ENCODE measurements at places on chromosomes 2 and 18.

DNA sequence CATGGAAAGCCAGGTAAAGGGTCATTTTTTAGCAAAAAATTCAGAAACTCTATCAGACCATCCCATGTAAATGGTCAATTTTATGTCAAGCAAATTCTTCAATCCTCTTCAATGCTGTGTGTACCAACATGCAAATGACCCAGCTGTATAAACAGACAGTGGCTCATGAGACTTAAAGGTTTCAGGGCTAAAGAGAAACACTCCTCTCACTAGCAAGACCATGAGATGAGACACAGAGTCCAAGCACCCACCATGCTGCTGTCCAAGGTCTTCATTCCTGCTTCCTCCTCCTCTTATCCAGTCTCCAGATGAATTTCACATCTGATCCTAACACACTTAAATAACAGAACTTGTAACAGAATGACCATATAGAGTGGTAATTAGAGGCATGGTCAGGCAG, 30.8 kb upstream of the ONECUT2 start:
- no peak for DNase-seq

DNA sequence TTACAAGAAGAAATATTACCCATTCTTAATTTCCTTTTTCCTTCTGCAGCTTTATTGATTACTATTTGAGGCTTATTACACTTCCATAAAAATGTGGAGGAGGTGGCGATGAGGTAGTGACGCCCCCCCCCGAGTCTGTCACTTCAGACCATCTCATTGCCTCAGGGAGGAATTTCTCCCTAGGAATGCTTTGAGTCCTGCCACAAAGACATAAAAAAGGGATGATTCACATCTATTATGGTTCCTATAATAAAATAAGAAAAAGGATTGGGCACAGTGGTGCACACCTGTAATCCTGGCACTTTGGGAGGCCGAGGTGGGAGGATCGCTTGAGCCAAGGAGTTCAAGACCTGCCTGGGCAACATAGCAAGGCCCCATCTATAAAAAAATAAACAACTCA, 93.7 kb downstream of the AOX1 start:
- no peak for DNase-seq

GRCh38 chr2:48219555-48220436, 310.2 kb upstream of the STON1 start:
- no peak for DNase-seq

- no peak for DNase-seq
These were observed 40.6 kb downstream of the ACTR3 start for GRCh38 chr2:113930448-113930847.

DNA sequence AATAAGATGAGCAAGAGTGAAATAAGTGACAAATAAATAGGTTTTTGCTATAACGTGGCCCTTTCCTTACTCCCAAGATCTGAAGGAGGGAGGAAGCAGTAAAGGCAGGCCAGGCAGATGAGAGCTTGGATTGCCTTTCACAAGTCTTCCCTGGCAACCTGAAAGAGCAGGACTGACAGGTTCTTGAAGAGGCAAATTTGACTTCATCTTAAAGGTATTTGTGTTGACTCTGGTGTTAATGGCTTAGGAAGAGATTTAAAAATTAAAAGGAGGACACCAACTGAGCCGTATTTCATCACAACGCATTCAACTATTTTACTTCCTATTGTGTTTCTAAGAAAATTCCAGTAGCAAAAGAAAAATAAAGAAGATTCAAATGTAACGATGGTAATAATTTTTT, 3.2 kb downstream of the STRN start:
- no peak for DNase-seq

DNA sequence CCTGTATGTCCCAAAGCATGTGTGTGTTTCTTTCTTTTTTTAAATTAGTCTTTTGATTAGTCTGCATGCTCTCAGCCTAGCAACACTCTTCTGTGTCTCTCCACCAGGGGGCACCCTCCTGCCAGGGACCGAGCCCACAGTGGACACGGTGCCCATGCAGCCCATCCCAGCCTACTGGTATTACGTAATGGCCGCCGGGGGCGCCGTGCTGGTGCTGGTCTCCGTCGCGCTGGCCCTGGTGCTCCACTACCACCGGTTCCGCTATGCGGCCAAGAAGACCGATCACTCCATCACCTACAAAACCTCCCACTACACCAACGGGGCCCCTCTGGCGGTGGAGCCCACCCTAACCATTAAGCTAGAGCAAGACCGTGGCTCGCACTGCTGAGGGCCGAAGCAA, 93.8 kb downstream of the NRP2 start:
- DNase-seq: no peak

DNA sequence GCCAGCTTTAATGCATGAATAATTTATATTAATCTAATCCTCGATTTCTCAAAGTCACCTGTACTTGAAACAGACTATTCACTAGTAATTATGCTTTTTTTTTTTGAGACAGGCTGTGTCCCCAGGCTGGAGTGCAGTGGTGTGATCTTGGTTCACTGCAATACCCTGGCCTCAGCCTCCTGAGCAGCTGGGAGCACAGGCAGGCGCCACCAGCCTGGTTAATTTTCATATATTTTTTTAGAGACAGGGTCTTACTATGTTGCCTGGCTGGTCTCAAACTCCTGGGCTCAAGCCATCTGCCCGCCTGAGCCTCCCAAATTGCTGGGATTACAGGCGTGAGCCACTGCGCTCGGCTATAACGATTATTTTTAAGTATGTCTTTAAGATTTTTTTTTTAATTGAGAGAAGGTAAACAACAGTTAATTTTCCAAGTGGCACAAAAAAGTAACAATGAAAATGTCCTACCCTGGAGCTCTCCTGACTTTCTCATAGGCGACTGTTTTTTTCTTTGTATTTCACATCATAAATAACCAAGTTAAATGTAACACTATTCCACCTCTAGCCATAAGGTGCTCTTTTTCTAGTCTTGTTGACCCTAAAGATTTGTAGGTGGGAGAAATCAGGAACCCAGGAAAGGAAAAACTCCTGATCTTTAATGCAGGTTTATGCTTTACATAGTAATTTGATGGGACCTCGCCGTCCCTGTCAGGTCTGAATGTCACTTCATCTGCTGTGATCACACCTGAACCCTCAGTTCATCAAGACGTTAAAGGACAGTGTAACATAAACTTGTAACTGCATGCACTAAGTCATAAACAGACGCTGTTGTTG, 1.3 kb upstream of the ANKRD12 start:
- no peak for DNase-seq

DNA sequence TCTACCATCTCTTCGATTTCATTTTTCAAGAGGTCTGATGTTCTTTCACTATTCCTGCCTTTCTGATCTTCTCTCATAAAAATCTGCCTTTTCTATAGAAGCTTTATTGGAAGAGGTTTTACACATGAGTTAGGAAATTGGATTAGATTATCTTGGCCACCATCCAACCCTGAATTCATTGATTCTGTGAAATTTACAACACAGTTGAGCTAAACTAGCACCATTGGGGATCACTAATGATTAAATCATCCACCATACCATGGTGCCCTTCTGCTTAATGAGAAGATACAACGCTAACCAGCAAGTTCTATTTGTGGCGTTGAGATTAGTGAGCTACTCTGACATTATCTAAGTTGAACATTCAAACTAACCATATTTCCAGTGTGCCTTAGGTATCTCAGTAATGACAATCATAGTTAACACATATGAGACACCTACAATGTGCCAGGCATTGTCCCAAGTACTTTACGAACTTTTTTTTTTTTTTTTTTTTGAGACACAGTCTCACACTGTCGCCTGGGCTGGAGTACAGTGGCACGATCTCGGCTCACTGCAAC, 17.3 kb upstream of the LBH start:
- DNase-seq: no peak

DNA sequence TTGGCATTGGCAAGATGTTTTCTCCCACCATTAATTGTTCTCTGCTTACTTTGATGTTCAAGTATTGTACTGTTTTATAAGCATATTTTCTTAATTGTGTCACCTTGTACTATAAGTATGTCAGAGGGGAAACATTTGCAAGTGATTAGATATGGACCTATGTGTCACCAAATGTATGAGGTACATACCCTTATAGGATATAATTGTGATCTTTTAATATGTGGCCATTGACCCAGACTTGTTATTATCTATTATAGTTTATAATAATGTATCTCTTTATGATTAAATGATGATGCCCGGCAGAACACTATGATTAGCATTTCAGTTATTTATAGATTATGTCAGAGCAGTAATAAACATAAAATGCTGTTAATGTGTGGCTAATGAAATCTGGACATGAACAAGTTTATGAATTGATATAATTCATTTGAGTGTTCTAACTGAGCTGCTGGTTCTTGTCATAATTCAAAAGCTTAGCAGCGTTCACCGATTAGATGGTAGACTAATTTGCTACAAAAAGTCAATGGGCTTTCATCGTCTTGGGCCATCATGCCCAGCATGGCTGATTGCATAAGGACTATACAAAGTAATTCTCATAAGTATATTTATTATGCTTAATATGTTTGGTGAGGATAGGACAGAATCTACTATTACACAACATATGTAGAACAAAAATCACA, 480.9 kb upstream of the FANCL start:
- DNase-seq: no peak

- no peak for DNase-seq
These were observed 32.6 kb downstream of the MRPL33 start for GRCh38 chr2:27804146-27804545.

DNA sequence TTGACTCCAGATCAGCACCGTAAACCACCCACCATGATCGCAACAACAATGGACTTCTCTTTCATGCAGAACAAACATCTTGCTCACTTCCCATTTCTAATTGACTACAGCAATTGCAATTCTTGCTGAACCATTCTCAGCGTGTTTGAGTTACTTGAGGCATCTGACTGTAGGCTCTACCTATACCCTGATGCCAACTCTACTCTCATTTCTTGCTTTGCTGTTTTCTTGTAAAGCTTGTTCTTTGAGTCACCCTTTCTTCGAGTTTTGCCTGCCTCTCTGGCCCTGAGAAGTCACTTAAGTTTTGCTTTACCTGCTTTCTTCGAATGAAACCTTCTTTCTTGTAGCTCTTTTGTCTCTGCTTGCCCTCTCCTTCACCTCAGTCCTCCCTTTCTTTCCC, 160.5 kb upstream of the RND3 start:
- DNase-seq: no peak

DNA sequence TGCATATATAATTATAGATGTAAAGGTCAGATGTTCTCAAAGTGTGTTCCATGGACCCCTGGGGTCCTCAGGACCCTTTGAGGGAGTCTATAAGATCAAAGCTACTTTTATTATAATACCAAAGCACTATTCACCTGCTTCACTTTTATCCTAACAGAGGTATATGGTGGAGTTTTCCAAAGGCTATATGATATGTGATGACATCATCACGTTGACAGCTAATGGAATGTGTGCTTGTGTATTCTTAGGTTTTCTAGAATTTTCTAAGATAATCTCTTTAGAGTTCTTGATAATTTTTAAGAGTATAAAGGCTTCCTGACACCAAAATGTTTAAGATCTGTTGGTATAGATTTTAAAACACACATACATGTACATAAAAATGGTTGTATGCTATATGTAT, 10.4 kb upstream of the ALK start:
- no peak for DNase-seq

- DNase-seq: peak; percentile 16
These were observed 954 bp downstream of the CCNT2 start for GRCh38 chr2:134919341-134920210.

DNA sequence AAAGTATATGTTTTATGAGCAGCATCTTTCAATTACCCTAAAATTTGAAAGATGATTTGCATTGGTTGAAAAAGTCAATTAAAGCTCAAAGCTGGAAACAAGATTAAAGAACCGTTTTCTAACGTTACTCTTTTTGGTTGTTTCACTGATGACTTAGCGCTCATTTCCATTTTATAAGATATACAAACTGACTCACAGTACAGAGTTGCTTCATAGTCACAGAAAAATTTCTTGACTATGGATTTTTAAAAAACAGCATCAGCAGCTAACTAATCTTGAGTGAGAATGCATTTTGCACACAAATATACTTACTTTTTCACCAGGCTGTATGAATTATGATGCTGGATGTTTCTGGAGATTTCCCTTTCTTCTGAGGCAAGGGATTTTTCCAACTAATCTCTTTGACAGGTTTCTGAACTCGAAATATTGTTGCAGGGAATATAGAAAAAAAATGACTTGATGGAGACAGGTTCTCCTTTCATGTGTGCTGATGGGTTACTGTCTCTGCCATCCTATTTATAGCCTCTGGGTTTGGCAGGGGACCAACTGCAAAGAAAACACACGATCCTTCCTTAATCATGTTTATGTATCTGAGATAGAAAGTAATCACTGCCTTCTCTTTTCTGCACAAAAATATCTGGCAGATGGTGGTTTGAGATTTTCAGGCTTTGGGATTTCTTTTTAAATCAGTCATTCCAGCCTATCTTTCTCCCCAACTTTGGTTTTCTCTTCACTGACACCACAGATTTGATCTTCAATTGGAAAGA, 129.4 kb upstream of the DAPL1 start:
- no peak for DNase-seq

DNA sequence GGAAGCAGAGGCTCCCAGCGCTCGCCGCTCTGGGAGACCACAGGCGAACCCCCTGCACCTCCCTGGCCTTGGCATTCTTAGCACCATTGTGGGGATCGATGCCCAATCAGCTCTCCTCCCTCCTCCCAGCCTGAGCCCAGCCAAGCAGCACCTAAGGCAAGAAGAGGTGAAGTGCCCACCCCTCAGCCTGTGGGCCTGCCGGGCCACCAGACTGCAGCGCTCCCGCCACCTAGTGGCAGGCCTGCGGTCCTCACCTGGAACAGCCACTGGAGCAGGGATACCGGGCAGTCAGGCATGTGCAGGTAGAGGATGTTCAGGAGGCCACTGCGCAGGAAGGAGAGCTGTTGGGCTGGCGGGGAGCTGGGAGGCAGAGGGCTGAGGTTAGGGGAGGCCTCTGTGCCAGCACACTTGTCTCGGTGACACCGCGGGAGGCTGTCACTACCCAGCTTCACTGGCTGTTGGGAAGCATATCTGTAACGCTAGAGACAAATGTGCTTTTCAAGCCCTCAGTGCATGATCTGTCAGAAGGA, 35.2 kb downstream of the FAM178B start:
- no peak for DNase-seq

- DNase-seq: no peak
These were observed 693.9 kb downstream of the SATB2 start for GRCh38 chr2:198763793-198764192.

GRCh38 chr2:127101756-127102477, 5.0 kb downstream of the BIN1 start:
- DNase-seq: no peak

DNA sequence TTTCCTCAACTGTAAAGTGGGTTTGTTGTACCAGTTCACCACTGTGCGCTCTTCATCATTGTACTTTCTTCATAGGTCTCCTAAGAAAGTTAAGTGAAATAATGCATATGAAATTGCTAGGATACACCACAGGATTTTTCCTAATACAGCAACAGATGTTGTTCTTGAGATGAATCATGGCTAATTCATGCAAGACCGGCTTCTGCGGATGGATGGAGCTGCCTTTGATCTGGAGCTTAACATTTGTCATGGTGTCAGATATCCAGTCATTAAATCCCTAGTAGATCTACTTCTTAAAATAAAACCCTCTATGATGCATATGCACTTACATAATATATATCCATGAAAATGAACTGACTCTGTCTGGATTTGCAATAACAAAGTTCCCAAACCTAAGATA, 114.1 kb downstream of the COL6A3 start:
- DNase-seq: no peak

- DNase-seq: no peak
These were observed 324.8 kb upstream of the GULP1 start for GRCh38 chr2:187966924-187967323.
